Activated CD4-positive, alpha-beta memory T cell treated with anti-CD3 and anti-CD28 coated beads for 36 hours (primary cell): ENCODE measurements at places on chromosomes 1 and 21. TPM values are rescaled to one million over a fixed set of nuclear protein-coding genes. Genes with fewer than 3 reads are reported as not detected.

GRCh38 chr1:99704356-99704816 is 58.5 kb downstream of the PALMD start:
- H3K27me3 ChIP-seq: peaks cover 2% of the 10 kb centered on the region
- peaks cover 12% of the 10 kb centered on the region for H3K4me1 ChIP-seq
- H3K36me3 ChIP-seq: no peaks in the 10 kb centered on the region
- H3K27ac ChIP-seq: no peak overlapping the region
- no peak overlapping the region for H3K4me3 ChIP-seq

DNA sequence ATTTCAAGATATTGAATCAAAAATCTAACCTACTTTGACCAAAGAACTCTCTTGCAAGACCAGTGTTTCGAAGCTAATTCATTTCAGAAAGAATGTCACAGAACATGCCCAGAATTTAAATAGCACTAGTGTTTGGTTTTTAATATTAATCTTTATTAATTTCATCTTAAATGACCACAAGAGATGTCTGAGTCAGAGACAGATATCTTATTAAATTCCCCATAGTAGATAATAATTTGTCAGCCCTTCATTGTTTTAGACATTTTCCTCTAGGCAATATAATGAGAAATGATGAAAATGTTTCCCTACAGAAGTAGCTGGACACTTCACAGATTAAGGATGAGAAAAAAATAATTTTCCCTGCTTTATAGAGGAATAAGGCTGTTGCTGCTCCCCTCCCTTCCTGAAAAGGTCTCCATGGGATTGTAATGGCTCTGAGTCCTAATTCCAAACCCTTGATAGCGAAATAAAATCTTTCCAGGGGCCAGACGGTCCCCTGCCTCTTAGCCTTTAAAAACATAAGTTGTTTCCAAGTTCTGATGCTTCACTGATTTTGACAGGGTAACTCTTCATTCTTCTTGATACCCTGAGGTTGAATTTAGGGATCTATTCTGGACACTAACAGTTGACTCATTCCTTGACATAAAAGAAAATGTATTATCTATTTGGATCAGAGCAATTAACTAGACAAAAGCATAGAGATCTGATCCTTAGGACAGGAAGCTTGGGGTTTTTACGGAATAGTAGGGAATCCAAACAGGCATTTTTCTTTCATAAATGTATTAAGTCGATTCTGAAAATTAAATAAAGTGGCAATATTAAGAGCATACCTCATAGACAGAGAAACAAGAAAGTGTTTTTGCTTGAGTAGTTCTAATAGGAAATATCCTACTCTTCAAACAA is 820.8 kb downstream of the BRINP3 start:
- no peak overlapping the region for H3K4me3 ChIP-seq
- no peaks in the 10 kb centered on the region for H3K4me1 ChIP-seq
- no peak overlapping the region for H3K27ac ChIP-seq
- no peak for DNase-seq
- H3K27me3 ChIP-seq: no peaks in the 10 kb centered on the region
- no peaks in the 10 kb centered on the region for H3K36me3 ChIP-seq

GRCh38 chr1:213698092-213698702 is 289.6 kb upstream of the PROX1 start:
- H3K4me3 ChIP-seq: no peak overlapping the region
- H3K27me3 ChIP-seq: no peaks in the 10 kb centered on the region
- no peak for DNase-seq
- H3K36me3 ChIP-seq: no peaks in the 10 kb centered on the region
- H3K4me1 ChIP-seq: no peaks in the 10 kb centered on the region
- H3K27ac ChIP-seq: no peak overlapping the region

DNA sequence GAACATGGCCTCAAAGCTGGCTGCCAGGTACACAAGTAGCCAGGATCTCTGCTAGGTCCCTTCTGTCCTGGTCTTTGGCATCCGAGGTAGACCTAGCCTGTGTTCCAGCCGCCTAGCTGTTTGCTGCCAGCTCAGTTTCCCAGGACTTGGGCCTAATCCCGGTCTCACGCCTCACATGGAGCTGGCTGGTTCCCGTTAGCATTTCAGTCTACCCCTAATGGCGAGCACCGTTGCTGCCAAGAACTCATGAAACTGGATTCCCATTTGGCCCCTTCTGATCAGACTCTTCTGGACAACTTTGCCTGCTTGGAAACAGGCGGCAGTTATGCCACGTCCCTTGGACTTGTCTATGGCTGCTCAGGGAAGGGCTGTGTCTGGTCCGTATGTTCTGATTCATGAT is 26.2 kb upstream of the HHAT start:
- peaks cover 7% of the 10 kb centered on the region for H3K27me3 ChIP-seq
- H3K4me1 ChIP-seq: no peaks in the 10 kb centered on the region
- DNase-seq: no peak

DNA sequence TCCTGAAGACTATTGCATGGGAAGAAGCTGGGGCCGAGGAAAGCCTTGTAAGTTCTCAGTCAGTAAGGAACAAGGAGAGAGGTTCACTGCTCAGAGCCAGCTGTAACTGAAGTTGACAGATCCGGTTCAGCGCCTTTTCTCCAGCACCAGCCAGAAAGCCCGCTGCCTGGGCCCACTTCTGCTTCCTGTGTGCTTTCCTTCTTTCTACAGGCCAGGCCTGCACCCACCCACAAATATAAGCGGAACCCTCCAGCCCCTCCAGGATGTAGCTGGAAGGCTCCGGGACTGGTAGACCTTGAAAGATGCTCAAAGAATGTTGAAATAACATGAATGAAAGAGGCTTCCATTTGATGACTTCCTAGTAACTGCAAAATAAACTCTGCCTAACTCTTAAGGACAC is 38.8 kb downstream of the PARP1 start:
- H3K4me1 ChIP-seq: no peaks in the 10 kb centered on the region
- H3K27me3 ChIP-seq: no peaks in the 10 kb centered on the region
- H3K4me3 ChIP-seq: no peak overlapping the region
- no peak overlapping the region for H3K27ac ChIP-seq
- peaks cover 55% of the 10 kb centered on the region for H3K36me3 ChIP-seq

DNA sequence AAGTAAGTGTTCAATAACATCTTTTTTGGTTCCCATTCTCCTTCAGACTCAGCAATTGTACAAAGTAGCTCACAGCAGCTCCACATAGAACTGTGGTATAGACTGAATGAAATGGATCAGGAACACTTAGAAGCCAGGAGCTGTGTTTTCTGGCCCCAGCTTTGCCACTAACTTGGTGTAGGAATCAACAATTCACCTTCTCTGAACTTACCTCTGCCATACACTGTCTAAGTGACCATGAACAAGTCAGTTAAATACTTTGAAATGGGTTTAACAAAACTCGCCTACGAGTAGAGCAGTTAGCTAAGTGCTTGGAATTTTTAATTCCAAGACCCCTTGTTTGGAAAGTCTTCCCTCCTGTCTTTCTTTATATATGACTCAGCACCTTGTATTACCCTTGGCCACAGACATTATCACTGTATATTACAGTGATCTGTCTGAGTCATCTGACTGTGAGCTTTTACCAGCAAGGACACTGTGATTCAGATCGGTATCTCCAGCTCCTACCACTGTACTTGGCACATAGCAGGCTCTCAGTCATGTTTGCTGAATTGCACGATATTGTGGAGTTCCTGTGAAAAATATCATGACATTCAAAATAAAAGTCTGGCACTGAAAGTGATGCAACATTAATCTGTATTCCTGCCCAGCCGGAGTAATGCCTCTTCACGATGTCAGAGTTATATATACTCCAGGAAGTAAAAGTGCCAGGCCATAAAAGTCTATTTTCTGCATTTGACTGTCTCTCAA is 101.7 kb upstream of the BEND5 start:
- peaks cover 1% of the 10 kb centered on the region for H3K27me3 ChIP-seq
- H3K36me3 ChIP-seq: no peaks in the 10 kb centered on the region
- no peak overlapping the region for H3K4me3 ChIP-seq
- H3K4me1 ChIP-seq: no peaks in the 10 kb centered on the region
- no peak for DNase-seq

- H3K4me3 ChIP-seq: no peak overlapping the region
- peaks cover 12% of the 10 kb centered on the region for H3K36me3 ChIP-seq
- no peaks in the 10 kb centered on the region for H3K4me1 ChIP-seq
Measured at GRCh38 chr1:200780545-200781369, 42.1 kb downstream of the CAMSAP2 start.

GRCh38 chr1:156476501-156477298 is 23.9 kb downstream of the MEF2D start:
- no peaks in the 10 kb centered on the region for H3K27me3 ChIP-seq
- DNase-seq: peak; percentile 69
- H3K36me3 ChIP-seq: peaks cover 66% of the 10 kb centered on the region
- H3K4me3 ChIP-seq: no peak overlapping the region
- peaks cover 38% of the 10 kb centered on the region for H3K4me1 ChIP-seq
- peak overlapping the region; percentile 58 for H3K27ac ChIP-seq

DNA sequence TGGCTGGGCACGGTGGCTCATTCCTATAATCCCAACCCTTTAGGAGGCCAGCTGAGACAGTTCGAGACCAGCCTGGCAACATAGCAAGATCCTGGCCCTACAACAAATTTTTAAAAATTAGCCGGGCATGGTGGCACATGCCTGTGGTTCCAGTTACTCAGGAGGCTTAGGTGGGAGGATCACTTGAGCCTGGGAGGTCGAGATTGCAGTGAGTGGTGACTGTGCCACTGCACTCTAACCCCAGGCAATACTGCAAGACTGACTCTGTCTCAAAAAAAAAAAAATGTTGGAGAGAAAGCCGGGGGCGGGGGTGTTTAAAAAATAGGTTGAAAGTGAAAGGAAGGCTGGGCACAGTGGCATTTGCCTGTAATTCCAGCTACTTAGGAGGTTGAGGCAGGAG is 16.5 kb downstream of the CLDN19 start:
- no peak overlapping the region for H3K27ac ChIP-seq
- no peak overlapping the region for H3K4me3 ChIP-seq
- peaks cover 2% of the 10 kb centered on the region for H3K36me3 ChIP-seq
- no peaks in the 10 kb centered on the region for H3K27me3 ChIP-seq
- DNase-seq: no peak

DNA sequence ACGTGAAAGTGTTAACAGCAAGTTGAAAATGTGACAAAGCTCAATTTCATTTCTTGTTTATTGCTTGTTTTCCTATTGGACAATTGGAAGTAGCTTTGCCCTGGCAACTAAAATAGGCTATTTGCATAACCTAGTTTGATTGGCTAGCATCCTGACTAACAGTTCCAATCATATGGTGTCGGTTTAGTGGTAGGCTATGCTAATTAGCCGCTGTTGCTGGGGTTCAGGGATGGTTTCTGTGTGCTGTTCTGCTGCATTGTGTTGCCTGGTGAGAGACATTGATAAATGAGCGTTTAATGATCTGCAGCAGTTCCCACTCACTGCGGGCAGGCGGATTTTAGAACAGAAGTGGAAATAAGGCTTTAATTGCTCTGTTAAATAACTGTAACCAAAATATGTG is 68.5 kb downstream of the DYRK1A start:
- no peak overlapping the region for H3K27ac ChIP-seq
- H3K36me3 ChIP-seq: peaks cover 13% of the 10 kb centered on the region
- peak; percentile 46 for DNase-seq
- H3K4me1 ChIP-seq: peaks cover 40% of the 10 kb centered on the region
- H3K27me3 ChIP-seq: no peaks in the 10 kb centered on the region

DNA sequence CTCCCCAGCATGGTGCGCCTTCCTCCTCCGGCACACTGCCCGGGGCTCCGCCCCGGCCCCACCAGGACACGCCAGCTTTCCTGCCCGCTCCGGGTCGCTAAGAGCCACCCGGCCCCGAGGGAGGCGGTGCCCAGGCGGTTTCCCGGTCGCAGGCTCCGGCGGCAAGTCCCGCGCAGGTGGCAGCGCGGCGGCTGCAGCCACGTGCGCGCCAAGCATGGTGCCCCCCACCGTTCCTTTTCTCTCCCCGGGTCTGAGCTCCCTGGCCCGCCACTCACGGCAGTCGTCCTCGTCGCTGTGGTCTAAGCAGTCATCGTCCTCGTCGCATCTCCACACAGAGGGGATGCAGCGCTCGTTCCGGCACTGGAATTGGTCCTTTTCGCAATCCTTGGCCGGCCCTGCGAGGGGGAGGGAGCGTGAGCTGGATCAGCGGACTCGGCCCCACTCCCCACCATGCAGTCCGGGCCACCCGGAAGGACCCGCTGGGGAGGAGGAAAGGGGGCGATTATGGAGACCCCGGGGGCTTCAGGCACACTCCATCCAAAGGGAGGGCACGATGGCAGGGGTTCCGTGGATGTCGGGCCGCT is 1.2 kb downstream of the LRP8 start:
- H3K27ac ChIP-seq: peak overlapping the region; percentile 97
- H3K27me3 ChIP-seq: no peaks in the 10 kb centered on the region
- DNase-seq: no peak
- H3K4me3 ChIP-seq: peak overlapping the region; percentile 95
- peaks cover 23% of the 10 kb centered on the region for H3K4me1 ChIP-seq

DNA sequence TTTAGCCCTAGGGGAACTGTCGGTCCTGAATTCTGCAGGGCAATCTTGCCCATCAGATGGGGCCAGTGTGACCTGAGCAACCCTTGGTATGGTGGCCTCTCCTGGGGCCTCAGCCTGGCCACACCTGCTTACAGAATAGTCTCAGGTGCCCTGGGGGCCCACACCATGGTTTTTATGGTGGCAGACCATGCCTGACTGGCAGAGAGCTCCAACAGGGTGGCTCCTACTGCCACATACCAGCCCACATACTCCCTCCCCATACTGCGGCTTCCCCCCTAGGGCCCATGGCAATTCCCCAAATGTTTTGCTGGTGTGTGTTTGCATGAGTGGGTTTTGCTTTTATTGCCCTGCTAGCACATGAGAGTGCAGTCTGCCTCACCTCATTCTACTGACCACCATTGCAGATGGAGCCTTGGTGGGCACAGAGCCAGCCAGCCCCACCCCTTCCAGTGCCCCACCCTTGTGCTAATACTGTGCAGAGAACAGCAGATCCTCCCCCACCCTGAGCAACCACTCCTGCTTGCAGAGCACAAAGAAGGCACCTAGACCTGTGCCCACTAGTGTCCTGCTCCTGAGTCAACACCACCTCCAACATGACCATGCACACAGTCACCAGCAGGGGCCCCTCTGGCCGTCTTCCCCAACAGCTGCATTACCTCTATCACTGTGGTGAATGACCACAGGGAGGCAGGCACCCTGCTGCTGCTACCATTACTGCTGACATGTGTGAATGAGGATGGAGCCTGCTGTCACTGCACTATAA is 86.8 kb downstream of the GDAP2 start:
- no peak overlapping the region for H3K4me3 ChIP-seq
- H3K36me3 ChIP-seq: peaks cover 32% of the 10 kb centered on the region

- H3K27ac ChIP-seq: no peak overlapping the region
- H3K4me1 ChIP-seq: no peaks in the 10 kb centered on the region
- no peaks in the 10 kb centered on the region for H3K36me3 ChIP-seq
- H3K4me3 ChIP-seq: no peak overlapping the region
Measured at GRCh38 chr21:34630536-34631143, 15.7 kb upstream of the RCAN1 start.

DNA sequence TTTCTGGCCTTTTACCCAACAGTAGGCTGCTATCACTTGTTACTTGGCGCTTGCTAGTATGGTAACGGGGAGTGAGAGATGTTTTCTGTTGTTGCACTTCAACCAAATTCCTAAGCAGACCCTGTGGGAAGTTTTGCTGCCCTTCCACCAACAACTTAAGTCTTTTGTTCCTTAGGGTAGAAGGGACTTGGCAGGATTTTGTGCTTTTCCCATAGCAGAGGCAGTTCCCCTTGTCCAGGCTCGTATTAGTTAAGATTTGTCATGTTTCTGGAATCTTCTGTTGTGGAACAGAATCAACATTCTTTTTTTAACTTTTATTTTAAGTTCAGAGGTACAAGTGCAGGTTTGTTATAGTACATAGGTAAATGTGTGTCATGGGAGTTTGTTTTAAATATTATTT is 73.2 kb upstream of the SGIP1 start:
- peaks cover 11% of the 10 kb centered on the region for H3K27me3 ChIP-seq
- H3K27ac ChIP-seq: no peak overlapping the region
- DNase-seq: no peak
- H3K4me3 ChIP-seq: no peak overlapping the region
- no peaks in the 10 kb centered on the region for H3K36me3 ChIP-seq
- no peaks in the 10 kb centered on the region for H3K4me1 ChIP-seq

RIPPLY3 gene
- total RNA-seq: 0.26 TPM

SORT1 gene
- 0.51 TPM for total RNA-seq

TSPAN1 gene
- 0.83 TPM for total RNA-seq

ELAPOR1 gene
- 9.1 TPM for total RNA-seq

CDA gene
- not detected for total RNA-seq

OPRD1 gene
- not detected for total RNA-seq
